ENCODE measurements at places on chromosomes 12 and 14.

DNA sequence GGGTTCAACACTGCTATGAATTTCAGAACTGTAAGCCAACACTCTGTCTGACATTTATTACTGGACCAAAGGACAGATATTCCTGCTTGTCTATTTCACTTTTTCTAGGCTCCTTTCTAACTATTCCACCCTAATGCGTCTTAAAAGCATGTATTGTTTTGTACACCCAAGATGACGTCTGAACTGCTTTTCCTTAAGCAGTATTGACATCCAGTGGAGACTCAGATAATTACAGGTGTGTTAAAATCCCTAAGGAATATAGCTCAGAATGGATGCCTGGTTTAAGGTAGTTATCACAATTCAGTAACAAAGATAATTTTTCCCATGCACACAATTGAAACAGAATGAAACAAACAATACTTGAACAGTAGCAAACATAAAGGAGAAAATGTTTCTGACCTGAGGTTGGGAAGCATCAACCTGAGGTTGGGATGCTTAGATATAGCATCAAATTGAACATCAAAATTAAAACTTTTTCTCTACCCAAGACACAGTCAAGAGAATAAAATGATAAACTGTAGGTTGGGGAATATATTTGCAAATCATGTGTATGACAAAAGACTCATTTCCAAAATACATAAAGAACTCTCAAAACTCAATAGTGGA, 93.7 kb upstream of the PTPRR start:
- DNase-seq, result peak; percentile 51

DNA sequence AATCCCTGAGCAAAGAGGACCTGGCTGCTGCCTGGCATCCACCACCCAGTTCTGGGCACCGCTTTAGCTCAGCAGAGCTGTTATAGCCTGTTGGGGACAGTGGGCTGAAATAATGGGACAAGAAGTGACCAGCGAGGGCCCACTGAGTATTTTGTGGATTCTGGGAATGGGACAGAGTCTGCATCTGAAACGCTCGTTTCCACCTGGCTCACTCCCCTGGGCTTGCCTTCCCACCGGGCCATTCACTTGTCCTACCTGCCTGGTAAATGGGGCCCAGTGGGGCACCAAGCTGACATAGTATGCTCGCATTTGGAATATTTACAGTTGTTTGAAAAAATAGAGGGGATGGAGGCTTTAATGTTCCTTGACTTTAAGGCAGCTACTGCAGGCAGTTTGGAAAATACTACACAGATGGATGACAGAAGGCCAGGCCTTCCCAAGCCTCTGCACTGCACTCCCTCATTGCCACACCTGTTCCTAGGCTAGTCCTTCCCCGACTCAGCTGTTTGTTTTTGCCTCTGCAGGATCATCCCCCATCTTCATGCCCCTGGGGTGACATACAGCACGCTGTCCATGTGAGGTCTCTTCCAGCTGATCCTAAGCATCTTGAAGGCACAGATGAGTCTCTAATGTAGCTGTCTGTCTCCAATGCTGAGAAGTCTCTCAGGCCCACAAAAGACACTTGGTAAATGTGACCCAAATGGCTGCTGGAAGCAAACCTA, 61.3 kb upstream of the DICER1 start:
- DNase-seq, result no peak

DNA sequence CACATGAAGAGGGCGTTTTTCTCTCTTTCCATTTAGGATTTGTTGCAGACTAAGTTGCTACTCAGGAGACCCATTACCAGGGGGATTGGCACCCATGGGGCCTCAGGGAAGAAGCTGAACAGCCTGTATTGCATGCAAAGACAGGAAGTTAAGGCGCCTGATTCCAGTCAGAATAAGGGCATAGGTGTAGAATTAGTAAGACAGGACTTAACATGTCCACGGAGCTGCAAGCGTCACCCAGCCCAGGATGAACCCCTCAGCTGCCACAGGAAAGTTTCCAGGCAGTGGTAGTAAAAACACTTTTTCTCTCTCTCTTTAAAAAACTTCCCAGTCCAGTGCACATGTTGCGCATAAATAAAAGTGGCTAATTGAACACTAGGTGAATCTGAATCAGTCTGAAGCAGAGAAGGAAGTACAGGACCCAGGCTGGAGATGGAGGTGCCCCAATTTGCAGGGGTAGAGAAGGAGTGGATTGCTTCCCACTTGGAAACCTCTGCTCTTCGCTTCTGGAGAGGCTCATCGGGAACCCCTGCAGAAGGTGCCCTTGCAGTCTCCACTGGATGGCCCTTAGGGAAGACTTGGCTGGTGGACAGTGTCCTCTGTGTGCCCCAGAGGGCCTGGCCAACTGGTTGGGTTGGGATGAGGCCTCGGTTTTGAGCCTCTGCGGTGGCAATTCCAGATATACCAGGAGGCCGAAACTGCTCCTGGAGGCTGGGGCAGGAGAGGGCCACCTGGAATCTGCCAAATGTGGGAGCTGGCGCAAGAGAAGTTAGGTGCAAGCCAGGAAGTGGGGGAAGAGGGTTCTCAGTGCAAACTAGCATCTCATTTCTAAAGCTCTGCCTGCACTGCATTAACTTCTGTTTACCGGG, 10.7 kb upstream of the TBX3 start:
- peak; percentile 95 for DNase-seq

DNA sequence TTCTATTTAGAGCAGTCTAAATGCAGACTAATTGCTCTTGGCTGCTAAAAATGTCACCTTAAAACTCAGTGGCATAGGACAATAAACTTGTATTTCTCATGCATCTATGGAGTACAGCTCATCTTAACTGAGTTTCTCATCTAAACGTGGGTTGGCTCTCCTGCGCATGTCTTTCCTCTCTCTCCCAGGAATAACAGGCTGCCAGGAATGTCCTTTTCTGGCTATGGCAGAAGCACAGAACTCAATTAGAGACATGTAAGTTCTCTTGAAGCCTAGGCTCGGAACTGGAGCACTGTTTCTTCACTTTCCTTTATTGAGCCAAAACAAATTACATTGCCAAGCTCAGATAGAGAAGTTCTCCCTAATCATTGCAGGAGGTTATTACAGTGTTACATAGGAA, 722.3 kb upstream of the FLRT2 start:
- DNase-seq, result no peak

DNA sequence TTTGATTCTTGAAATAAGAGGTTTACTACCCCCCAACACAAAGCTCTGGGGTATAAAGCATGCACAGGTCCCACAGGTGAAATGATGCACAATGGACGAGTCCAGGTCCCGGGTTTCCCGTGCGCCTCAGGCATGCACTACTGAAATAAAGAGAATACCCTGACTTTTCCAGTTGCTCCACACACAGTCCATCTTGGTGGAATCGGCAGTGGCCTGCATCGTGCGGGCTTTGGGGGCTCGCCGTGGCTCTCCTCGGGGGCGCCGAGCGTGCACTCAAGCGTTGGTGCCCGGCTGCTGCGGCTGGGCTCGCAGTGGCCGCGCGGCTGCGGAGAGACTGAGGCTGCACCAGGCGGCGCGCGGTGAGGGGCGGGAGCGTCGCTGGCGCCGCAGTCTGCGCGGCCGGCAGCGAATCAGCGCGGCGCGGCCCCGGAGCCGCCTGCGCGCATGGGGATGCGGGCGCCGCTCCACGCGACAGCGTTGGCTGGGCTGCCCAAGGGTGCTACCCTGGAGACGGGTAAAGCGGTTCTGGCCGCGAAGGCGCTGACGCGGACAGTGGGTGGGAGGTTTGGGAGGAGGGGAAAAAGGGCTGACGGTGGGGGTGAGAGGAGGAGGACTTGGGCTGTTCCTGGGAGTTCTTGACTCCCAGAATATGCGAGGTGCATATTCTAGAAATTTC, 53.8 kb upstream of the CCDC175 start:
- DNase-seq, result peak; percentile 82

Data from NCI-H1105 treated with DMSO at 0.1 percent for 48 hours (cell line).